Stimulated activated CD4-positive, alpha-beta T cell treated with anti-CD3 and anti-CD28 coated beads, TNF-alpha, amount 100 ng/mL, for 24 hours (primary cell): ENCODE measurements at places on chromosomes 12 and 14.

- no peak for DNase-seq
Measured at GRCh38 chr12:31235868-31236395, 90.0 kb downstream of the SINHCAF start.

- DNase-seq = no peak
Measured at GRCh38 chr14:77979171-77979570, 179.3 kb downstream of the ADCK1 start.

- no peak for DNase-seq
Measured at GRCh38 chr12:98954506-98954905, 309.4 kb downstream of the APAF1 start.

GRCh38 chr12:106033161-106033675, 105.5 kb downstream of the NUAK1 start:
- no peak for DNase-seq

- DNase-seq = no peak
Measured at GRCh38 chr14:104066719-104067295, 18.7 kb upstream of the ASPG start.
